ENCODE measurements at places on chromosomes 16 and 17.

DNA sequence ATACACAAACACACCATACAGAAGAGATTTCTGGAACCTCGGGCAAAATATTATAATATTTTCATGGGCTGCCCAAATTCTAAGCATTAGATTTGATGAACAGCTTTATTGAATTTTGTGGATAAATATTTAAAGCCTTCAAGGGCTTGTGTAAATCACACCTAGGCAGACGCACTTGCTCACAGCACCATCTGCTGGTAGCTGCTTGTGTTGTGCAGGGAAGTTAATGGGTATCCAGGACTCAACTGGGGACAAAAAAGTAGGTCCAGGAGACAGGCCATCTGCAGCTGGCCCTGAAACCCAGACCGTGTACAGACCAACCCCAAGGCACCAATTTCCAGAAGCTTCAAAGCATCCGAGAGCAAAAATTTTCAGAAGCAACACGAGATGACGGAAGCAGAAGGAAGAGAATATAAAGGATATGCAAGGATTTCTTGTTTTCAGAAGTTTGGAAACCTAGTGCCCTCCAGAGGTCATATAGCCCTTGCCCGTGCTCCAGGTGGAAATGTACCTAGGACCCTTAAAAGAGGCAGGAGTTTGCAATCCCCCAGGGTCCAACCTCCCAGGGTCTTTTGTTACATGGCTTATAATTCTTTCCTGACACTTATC, 140.0 kb downstream of the CHD9NB start:
- peak; percentile 69 for DNase-seq

- DNase-seq: no peak
Measured at GRCh38 chr16:65305266-65305959, 183.6 kb upstream of the CDH11 start.

GRCh38 chr17:4499431-4500190, 930 bp downstream of the SPNS2 start:
- DNase-seq: no peak

- no peak for DNase-seq
Measured at GRCh38 chr17:57464191-57464864, 208.0 kb downstream of the MSI2 start.

- no peak for DNase-seq
Measured at GRCh38 chr17:16377941-16378341, 3.0 kb upstream of the UBB start.

DNA sequence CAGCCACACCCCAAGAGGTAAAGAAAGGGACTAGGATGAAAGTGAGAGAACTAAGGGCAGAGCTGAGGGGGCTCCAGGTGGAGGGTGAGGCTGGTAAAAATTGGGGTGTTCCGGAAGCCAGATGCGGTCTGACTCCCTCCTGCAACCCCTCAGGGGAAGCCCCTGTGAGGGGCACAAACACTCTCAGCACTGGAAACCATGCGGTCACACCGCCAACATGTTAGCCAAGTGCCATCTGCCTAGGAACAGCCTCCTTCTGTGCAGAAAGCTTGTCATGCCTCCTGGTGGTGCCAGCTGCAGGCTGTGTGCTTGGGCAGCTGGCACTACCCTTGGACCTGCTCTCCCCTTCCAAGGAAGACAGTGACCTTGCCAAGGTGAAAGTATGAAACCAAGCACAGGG, 83.5 kb upstream of the RPL38 start:
- DNase-seq: no peak

DNA sequence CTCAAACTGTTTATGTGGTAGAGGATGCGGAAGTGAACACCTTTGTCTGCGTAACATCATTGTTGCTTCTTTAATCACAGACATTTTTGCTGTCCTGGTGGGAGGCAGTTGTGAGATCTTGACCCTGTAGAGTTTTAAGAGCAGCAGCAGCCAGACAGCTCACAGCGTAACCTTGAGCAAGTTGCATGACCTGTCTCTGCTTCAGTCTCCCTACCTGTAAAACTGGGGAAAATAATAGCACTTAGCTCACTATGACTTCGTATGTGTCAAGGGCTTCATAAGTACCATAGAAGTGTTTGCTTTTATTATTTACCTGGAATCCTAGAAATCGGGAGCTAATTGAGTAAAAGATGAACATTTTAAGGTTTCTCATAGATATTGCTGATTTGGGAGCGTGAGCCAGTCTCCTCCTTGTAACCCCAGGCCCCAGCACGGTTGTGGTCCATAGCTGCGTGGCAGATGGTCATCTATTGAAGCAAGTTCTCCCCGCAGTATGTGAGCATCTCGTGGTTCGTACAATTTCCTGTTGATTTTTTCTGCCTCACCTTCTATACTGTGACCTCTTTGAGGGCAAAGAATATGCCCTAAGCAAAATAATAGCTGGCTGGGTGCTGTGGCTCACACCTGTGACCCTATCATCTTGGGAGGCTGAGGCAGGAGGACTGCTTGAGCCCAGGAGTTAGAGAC, 34.4 kb downstream of the GPRC5B start:
- DNase-seq: no peak

GRCh38 chr16:12992066-12992465, 90.7 kb downstream of the SHISA9 start:
- no peak for DNase-seq

DNA sequence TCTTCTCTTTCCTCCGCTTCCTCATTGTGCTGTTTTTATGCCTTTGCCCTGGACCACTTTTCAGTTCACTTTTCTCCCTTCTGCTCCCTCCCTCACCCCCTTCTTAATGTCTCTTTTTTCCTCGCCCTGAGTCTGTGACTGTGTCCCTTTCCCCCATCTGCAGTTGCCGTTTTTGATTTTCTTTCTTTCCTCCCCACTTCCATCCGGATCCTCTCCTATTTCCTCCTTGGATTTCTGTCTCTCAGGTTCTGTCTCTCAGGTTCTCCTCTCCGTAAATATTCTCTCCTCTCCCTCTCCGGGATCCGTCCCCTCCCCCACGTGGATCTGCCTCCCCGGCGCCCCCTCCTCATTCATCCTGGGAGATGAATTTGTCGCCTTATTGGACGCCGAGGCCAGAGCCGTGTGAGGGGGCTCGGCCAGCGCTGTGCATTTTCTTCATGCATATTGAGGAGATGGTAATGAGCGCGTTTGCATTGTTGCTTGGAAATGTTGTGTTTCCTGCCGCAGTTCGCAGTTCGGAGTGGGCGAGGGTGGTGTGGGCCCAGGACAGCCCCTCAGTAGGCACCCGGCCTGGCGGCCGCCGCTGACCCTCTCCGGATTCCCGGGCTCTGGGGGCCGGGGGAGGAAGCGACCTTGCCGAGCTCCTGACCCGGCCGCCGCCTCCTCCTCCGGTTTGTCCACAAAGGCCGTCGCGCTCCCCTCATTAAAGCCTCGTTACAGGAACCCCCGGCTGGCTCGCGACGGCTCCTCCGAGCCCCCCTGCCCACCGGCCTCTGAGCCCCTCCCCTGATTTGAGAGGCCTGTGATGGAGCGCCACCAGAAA, 4.5 kb upstream of the IRX3 start:
- DNase-seq: no peak

- no peak for DNase-seq
Measured at GRCh38 chr16:3846595-3847091, 33.9 kb downstream of the CREBBP start.

GRCh38 chr16:55062442-55062841, 131.8 kb downstream of the IRX5 start:
- DNase-seq: no peak

GRCh38 chr17:36142806-36143205, 33.6 kb downstream of the TBC1D3B start:
- DNase-seq: no peak

DNA sequence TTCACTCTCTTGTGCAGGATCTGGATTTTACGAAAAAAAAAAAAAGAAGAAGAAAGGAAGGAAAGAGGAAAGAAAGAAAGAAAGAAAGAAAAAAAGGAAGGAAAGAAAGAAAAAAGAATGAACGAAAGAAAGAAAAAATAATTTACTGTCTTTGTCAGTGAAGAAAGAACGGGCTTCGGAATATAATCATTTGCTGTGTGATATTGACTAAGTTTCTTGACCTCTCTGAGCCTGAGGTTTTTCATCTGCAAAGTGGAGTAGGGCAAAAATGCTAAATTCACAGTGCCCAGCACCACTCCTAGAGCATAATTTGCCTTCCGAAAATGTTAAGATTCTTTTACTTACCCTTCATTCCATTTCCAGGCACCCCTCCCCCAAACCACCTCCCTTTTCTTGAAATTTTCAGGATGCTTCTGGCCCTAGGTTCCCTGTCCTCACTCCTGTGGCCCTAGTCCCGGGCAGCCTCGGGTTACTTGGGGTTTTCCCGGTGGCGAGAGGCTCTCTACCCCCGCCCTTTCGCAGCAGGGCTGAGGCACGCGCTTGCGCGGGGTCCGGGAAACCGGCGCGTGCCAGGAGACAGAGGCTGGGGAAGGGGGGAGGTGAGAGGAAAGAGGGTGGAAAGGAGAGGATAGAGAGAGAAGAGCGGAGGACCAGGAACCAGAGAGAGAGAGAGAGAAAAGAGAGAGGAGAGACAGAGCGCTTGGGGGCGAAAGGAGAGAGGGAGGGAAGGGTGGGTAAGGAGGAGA, at the start of gene CNTNAP1:
Gene CNTNAP1, plus strand, starts transcription at position 556 of the 746 bp plus-strand sequence. CDS start 299 bp downstream, outside the sequence.
- DNase-seq: peak; percentile 78

GRCh38 chr17:57776366-57776765, 31.3 kb upstream of the CCDC182 start:
- no peak for DNase-seq

- DNase-seq: no peak
Measured at GRCh38 chr17:36940313-36941264, 3.3 kb downstream of the LHX1 start.

GRCh38 chr16:66996983-66997358, 8.6 kb downstream of the CES4A start:
- no peak for DNase-seq

GRCh38 chr17:43698678-43699437, 37.1 kb upstream of the MEOX1 start:
- peak; percentile 60 for DNase-seq

DNA sequence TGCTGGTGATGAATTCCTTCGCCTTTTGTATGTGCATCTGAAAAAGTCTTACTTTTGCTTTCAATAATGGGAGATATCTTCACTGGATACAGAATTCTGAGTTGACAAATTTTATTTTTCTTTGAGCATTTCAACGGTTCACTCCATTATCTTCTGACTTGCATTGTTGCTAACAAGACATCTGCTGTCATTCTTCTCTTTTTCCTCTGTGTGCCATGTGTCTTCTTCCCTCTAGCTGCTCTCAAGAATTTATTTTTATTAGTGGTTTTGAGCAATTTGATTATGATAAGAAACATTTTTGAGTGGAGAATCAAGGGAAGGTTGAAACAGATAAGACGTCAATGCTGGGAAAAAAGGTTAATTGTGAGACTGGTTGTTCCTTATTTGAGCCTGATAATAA, 471.8 kb downstream of the CDH13 start:
- no peak for DNase-seq

GRCh38 chr17:14672830-14673229, 371.9 kb downstream of the HS3ST3B1 start:
- DNase-seq: no peak

- no peak for DNase-seq
Measured at GRCh38 chr17:51050291-51051033, 70.2 kb downstream of the SPAG9 start.

DNA sequence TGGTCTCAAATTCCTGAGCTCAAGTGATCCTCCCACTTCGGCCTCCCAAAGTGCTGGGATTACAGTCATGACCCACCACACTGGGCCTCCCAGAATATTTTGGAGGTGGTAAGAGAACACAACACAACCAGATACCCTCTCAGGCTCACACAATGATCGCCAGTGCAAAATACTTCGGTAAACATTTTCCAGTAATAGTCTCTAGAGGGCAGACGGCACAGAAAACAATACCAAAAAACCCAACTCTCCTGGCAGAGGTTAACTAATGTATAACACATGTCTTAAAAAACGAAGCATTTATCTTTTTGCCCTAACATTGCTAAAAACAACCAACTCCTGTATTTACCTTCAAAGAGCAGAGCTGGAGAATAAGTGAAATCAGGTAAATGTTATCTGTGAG, 10.5 kb downstream of the NUFIP2 start:
- DNase-seq: no peak

DNA sequence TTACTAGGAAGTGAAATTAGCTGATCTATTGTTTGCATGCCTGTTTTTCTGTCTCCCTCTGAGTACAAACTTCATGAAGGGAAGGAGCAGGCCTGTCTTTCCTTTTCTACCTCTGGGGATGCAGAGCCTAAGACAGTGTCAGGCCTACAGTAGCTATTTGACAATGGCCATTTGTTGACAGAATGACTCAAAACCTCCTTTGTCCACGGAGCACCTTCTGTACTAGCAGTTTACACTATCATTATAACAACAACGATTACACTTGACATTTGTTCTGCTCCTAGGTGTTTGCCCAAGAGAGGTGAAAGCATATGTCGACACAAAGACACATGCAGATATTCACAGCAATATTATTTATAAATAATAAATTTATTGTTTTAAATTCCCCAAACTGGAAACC, 132.3 kb upstream of the IRX3 start:
- DNase-seq: no peak

DNA sequence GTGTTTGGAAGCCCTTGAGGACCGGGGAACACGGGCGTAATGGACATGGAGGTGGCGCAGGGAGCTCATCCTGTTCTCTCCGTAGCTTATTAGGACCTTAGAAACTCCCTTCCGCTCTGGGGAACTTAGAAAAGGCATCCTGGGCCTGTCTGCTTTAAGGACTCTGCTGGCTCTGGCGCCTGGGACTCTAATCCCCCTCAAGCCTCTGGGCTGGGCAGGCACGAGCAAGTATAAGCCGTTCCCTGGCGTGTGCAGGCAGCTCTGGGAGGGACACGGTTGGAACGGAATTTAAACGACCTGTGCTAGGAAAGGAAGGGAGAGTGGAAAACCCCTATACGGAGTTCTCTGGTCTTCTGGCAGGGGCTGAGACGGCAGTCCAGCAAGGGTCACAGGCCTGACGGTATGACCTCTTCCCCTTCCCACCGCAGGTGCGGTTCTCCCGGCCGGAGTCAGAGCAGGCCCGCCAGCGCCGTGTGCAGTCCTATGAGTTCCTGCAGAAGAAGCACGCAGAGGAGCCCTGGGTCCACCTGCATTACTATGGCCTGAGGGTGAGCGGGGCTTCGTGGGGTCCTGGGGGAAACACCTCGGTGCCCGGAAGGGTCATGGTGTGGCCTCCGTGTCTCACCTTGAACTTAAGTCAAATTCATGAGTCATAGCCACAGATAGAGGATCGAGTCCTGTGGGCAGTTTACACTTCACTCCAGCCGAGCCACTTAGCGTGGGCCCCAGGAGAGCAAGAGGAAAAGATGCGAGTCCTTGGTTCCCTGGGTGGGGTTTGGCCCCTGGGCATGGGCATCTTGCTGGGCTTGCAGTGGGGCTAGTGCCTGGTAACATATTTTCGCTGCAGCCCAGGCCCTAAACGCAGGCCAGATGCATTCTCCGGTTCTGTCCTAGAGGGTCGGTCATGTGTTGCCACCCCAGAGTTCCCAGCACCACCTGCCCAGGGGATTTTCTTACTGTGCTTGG, 17.7 kb downstream of the POLR3E start:
- peak; percentile 67 for DNase-seq

GRCh38 chr17:36645422-36645821, 44.0 kb downstream of the MRM1 start:
- no peak for DNase-seq

GRCh38 chr17:37726248-37726647, 18.6 kb downstream of the HNF1B start:
- no peak for DNase-seq

GRCh38 chr16:89343501-89344457, 126.3 kb downstream of the ZNF778 start:
- DNase-seq: no peak

- DNase-seq: peak; percentile 64
Measured at GRCh38 chr17:50346313-50347116, 589 bp downstream of the XYLT2 start.
